ENCODE measurements at places on chromosomes 13 and 19.

DNA sequence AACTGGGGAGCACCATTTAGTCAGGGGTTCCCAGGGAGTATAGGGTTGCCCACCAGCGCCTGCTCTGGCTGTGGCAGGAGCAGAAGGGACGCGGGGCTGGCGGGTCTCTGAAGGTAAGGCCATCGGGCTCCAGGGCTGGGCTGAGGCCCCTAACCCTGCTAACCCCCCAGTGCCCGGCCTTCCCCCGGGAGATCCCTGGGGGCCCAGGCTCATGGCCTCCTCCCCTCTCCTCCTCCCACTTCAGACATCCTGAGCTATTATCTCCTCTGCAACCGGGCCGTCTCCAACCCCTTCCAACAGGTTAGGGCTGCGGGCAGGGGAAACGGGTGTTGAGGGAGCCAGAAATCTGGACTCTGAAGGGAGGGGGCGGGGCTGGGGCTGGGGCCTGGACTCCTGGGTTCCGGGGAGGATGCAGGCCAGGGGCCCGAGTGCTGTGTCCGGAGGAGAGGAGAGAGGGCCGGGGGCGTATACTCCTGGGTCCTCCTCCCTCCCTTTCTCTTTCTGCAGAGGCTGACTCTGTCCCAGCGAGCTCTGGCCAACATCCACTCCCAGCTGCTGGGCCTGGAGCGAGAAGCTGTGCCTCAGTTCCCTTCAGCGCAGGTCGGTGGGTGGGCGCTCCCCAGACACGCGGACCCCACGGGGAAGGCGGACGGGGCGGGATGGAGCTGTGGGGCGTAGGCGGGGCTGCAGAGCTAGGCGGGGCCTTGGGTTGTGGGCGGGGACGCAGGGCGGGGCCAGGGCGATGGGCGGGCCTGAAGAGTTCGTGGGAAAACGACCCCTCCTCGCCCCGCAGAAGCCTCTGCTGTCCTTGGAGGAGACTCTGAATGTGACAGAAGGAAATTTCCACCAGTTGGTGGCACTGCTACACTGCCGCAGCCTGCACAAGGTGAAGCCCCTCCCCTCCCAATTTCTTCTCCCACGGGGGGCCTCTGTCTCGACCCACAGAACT is 15.3 kb downstream of the TTYH1 start:
- no peak for DNase-seq

- no peak for DNase-seq
Measured at GRCh38 chr13:31115616-31116015, 46.1 kb downstream of the HSPH1 start.

- DNase-seq, result no peak
Measured at GRCh38 chr19:14661372-14661924, 13.2 kb downstream of the ADGRE3 start.

- no peak for DNase-seq
Measured at GRCh38 chr13:20383058-20383457, 142.6 kb downstream of the CRYL1 start.

- no peak for DNase-seq
Measured at GRCh38 chr19:41753159-41753558, 2.2 kb upstream of the CEACAM6 start.

DNA sequence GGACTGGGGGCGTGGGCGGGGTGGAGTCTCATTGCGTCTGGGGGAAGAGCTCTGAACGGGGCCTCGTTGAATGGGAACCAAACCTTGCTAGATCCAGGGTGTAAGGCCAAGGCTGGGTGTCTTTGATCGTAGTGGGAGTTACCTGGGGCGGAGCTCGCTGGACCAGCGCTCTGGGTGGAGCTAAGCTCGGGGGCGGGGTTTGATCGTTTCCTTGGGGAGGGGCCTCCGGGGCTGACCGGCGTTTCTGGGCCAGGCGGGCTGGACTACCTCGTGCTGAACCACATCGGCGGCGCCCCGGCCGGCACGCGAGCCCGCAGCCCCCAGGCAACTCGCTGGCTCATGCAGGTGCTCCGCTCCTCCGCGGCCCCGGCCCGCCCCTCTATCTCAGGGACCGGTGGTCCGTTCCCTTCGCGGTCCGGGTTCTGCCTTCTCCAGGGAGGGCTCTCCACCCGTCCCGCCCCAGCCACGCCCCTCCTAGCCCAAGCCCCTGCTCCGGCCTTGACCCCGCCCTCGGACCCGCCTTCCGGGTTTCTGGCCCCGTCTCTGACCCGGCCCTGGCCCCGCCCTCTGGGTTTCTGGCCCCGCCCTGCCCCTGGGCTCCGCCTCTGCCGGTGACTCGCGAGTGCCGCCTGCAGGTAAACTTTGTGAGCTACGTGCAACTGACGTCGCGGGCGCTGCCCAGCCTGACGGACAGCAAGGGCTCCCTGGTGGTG is 3.3 kb upstream of the RPL36 start:
- peak; percentile 74 for DNase-seq
